ENCODE measurements at places on chromosomes 3 and 15. TPM values are rescaled to one million over a fixed set of nuclear protein-coding genes. Genes with fewer than 3 reads are reported as not detected.

- DNase-seq = peak; percentile 93
Measured at GRCh38 chr3:46866720-46867549, 3.7 kb upstream of the MYL3 start.

DNA sequence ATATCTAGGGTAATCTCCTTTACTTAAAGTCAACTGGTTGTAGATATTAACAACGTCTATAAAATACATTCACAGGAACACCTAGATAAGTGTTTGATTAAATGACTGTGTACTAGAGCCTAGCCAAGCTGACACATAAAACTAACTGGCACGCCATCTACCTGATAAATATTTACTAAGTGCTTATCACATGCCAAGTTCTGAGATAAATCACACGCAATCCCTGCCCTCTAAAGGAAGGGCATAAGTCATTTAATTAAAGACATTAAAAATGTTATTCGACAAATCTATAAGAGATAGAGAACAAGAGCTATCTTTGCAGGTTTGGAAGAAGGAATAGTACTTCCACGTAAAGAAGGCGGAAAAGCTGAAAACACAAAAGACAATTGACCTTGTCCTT is 11.1 kb upstream of the MB21D2 start:
- H3K36me3 ChIP-seq = no peaks in the 10 kb centered on the region
- no peaks in the 10 kb centered on the region for H3K4me1 ChIP-seq
- no peak for DNase-seq
- no peak overlapping the region for H3K27ac ChIP-seq
- H3K27me3 ChIP-seq = no peaks in the 10 kb centered on the region

DNA sequence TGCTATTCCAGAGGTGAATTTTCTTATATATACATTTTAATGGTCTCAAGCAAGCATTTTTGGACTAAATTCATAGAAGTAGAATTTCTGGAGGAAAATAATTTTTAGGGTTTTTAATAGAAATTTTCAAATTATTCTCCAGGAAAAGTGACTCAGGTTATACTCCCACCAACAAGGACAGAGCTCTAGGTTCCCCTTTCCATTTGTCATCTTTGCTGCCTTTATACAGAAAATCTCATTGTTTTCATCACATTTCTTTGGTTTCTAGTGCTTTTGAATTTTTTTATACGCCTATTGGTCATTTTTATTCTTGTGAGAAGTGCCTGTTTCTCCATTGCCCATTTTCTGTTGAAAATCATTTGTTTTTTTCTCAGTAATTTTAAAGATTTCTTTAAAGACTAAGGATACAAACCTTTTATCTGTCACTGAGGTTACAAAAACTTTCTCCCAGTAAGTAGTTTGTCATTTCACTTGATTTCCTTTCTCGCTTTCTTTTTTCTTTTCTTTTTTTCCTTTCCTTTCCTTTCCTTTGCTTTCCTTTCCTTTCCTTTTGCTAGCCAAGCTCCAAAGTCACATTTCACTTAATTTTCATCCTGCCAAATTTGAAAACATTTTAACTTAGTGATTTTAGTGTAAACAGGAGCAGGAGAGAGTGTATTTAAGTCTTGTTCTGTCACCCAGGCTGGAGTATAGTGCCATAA is 77.1 kb upstream of the CHRNB4 start:
- H3K4me1 ChIP-seq = no peaks in the 10 kb centered on the region
- H3K36me3 ChIP-seq = no peaks in the 10 kb centered on the region
- DNase-seq = no peak

DNA sequence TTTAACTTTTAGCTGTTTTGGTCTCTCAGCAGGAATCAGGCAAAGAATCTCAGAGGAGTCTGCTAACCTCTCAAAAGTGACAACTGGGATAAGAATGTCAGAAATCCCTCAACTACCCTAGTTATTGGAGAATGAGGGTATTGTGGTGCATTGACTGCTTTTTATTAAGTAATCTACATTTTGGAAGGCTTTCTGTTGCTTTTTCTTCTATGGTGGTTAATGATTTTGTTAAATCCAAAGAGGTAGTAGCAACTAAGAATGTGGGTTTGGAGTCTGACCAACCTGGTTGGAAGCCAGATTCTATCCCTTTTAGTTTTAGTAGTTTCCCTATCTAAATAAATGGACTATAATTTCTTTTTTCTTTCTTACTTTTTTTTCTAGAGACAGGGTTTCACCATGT is 94.7 kb upstream of the RNF7 start:
- H3K27me3 ChIP-seq = no peaks in the 10 kb centered on the region
- DNase-seq = no peak
- no peaks in the 10 kb centered on the region for H3K4me1 ChIP-seq
- no peak overlapping the region for H3K4me3 ChIP-seq
- H3K27ac ChIP-seq = no peak overlapping the region

DNA sequence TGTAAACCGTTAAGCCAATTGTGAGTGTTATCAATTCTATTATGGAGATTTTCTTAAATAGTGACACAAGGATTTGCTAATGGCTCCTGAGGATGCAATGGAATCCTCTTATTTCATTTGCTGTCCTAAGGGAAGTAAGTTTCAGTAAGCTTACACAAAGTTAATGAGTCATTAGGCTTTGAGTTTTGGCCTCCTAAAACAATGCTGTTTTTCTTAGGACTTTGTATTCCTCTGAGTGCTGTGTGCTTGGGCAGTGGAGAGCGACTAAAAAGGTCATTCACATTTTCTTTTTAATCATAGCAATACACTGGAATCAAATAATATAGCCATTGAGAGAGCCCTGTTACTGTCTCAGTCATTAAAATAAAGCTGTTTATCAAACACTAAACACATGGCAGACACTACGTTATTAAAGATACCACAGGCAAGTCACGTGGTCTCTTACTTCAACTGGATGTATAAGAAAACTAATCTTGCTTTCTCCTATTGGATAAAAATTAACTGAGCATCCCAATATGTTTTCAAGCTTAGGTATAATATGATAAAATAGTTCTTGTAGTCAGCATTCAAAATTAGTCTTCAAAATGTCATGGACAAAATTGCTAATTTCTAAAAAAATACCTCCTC is 290.8 kb downstream of the NLGN1 start:
- H3K36me3 ChIP-seq = no peaks in the 10 kb centered on the region
- no peak overlapping the region for H3K4me3 ChIP-seq
- no peak for DNase-seq
- peak overlapping the region; percentile 68 for H3K27ac ChIP-seq

- no peak overlapping the region for H3K4me3 ChIP-seq
- H3K27ac ChIP-seq = no peak overlapping the region
- no peaks in the 10 kb centered on the region for H3K27me3 ChIP-seq
- no peak for DNase-seq
Measured at GRCh38 chr3:112134335-112135124, 1.5 kb upstream of the GCSAM start.

- no peak overlapping the region for H3K4me3 ChIP-seq
- H3K36me3 ChIP-seq = no peaks in the 10 kb centered on the region
- no peak for DNase-seq
- H3K4me1 ChIP-seq = no peaks in the 10 kb centered on the region
- H3K27ac ChIP-seq = no peak overlapping the region
Measured at GRCh38 chr15:95646484-95647273, 683.8 kb upstream of the NR2F2 start.

Gene SPINT1
- total RNA-seq = 114 TPM
